Immature natural killer cell (primary cell): ENCODE measurements at places on chromosomes 7 and 10.

- no peak for DNase-seq
These were observed 31.1 kb downstream of the PTPRE start for GRCh38 chr10:127937915-127938463.

GRCh38 chr7:48755061-48755555, 169.2 kb upstream of the CDC14C start:
- DNase-seq, result no peak

- DNase-seq, result no peak
These were observed 38.0 kb upstream of the VSIR start for GRCh38 chr10:71811351-71811750.

DNA sequence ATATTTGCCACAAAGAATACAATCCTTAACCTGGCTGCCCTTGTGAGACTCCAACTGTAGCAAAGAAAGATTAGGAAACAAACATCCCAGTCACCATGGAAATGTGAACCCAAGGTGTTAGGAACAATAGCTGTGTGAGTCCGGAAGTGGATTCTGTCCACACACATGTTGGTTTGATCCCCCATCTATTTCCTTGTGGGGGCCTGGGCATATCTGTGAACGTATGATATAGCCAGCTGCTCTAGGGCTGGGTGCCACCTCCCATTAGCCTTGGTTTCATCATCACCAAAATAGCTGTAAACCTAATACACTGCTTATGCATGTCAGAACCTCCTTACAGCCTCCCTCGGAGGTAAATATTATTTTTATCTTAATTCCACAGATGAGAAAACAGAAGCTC, 26.4 kb downstream of the GRK5 start:
- peak; percentile 20 for DNase-seq

DNA sequence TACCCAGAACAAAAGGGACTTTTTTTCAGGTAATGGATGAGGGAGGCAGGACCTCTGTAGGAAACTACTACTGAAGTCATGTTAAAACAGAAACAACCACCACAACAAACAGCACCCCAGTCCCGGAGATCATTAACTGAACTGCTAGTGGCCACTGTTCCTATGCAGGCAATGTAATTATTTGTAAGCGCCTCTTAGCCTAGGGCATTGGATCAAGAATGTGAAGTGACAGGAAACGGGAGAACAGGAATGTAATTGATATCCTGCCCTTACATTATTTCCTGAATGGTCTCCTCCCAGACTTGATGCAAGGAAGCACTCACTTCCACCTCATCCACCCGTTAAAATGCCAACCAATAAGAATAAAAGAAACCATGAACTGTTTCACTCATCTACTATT, 16.7 kb upstream of the GAD2 start:
- no peak for DNase-seq

DNA sequence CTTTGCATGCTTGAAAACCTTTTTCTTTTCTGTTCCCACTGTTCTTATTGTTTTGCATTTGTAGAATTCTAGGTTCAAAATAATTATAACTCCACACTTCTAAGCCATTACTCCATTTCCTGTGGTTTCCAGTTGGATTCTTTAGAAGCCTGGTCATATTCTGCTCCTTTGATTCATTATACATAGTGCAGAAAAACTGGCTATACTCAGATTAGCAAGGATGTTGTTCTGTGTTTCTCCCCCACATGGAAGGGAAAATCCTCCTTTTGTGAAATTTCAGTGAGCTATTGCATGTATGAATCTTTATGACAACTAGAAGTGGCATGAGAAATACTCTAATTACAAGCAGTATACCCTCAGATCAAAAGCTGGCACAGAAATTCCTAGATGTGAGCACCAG, 79.5 kb downstream of the SLC13A1 start:
- no peak for DNase-seq

DNA sequence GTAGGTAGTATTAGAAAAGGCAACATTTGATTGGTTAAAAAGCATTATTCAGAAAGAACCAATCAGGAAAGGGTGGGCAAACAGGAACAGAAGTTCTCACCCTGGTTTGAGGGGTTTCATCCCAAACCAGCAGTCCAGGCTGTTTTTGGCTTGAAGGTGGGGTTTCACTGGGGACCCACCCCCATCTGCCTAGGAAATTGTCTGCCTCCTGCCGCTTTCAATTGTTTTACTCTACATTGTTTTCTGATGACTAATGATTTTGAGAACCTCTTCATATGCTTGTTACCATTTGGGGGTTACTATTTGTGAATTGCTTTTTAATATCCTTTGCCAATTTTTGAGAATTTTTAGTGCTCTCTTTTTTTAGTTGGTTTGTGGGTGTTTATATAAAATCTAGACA, 3.3 kb upstream of the PCBD1 start:
- no peak for DNase-seq

GRCh38 chr10:102962951-102963755, 45.1 kb downstream of the CNNM2 start:
- no peak for DNase-seq

- DNase-seq, result no peak
These were observed 3.6 kb downstream of the BLVRA start for GRCh38 chr7:43761938-43762692.

DNA sequence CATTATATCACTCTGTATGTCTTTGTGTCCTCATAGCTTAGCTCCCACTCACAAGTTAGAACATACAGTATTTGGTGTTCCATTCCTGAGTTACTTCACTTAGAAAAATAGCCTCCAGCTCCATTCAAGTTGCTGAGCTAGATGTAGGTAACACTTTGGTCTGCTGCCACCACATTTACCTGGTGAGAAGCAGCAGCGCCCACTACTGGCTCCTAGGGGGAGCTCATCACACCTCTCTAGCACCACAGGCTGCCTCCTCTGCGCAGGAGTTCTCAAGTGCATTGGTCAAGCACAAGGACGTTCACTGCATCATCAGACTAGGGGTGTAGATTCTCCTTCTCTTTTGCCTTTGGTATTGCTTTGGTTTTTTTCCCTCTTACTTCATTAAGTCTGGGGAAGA, 530.9 kb upstream of the AUTS2 start:
- no peak for DNase-seq

DNA sequence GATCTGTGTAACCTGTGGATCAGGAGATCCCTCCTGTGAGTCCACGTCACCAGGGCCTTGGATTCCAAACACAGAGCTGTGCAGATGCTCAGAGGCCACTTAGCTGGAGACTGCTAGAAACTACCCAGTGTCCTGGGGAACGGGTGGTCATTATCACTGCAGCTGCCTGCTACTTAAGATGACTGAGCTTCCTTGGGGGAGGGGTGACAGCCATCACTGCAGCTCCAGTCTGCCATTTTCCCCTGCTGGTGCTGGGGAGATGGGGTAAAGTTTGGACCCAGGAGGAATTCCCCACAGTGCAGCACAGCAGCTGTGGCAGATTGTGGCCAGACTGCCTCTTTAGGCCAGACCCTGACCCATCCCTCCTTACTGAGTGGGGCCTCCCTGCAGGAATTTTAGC, 78.8 kb upstream of the VOPP1 start:
- DNase-seq, result no peak

GRCh38 chr7:73885975-73886798, 25.2 kb downstream of the TMEM270 start:
- no peak for DNase-seq

DNA sequence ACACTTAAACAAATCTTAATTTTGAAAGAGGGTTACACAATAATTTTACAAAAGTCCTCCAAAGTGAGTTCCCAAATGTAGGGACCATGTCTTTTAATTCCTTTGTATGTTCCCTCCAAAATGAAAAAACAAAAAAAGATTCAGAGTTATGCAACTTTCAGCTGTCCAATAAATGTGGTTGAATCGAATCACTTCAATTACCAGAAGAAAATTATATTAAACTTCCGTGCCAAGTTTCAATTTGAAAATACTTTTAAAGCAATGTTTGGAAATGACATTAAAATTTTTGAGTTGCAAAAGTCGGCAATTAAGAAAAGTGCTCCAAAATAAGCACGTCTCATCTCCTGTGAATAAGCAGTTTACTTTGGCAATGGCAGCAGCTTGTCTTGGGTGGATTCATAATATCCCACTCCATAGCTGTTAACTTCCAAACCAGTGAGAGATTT, 60.3 kb upstream of the C1GALT1 start:
- DNase-seq, result no peak
